Fibroblast of villous mesenchyme (primary cell): ENCODE measurements at places on chromosomes 13 and 19. TPM values are rescaled to one million over a fixed set of nuclear protein-coding genes. Genes with fewer than 3 reads are reported as not detected.

Gene ZNF563
- total RNA-seq: 0.64 and 1.7 TPM in 2 replicates

Gene SH2D3A
- total RNA-seq: under 0.01 TPM in 1 of 2 replicates, not detected in the other

Gene HRC
- under 0.01 TPM in 1 of 2 replicates, not detected in the other for total RNA-seq

DNA sequence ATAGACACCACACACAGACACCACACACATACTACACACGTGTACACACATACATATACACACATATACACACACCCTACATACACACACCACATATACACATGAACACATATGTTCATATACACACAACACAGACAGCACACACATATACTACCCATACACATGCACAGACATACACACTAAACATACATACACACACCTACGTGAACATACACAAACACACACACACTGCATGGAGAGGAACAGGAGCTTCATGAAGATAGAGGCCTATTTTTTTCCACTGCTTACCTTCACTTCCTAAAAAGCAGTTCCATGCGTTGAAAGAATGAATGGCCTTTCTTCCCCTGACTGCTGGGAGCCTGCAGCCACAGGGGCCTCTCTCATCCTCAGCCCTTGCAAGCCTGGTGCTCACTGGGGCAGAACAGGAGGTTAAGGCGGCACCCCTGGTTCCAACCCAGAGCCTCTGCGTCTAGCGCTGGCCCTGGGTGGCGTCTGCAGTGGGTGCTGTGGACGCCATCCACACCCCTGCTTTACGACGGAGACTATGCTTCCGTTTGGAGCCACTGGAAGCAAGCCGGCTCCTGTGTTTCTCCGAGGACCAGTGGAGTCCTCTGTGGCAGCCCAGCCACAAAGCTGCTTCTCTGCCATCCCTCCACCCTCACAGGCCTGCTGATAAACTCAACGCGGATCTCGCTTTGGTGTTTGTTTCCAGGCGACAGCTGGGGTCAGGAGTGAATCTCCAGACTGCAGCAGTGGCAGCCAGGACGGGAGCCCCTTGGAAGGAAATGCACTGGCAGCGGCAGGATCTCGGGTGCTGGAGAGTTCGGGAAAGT, 1.9 kb upstream of the RASA3 start:
- DNase-seq: no peak

DNA sequence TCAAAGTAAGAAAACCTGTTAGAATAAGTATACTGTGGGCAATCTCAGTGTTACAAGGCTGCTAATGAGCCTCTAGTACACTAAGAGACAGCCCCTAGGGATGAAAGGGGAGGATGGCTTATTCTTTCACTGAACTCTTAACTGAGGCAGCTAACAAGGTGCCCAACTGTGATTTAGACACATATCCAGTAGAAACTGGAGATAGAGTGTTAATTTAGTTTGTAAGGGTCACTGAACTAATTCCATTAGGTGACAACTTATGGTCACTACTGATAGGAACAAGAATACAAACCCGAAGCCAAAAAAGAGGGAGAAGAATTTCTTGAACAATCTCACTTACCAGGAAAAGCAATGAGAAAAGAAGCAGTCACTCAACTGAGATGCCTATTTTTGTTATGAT, 1010.6 kb downstream of the PCDH9 start:
- no peak for DNase-seq

DNA sequence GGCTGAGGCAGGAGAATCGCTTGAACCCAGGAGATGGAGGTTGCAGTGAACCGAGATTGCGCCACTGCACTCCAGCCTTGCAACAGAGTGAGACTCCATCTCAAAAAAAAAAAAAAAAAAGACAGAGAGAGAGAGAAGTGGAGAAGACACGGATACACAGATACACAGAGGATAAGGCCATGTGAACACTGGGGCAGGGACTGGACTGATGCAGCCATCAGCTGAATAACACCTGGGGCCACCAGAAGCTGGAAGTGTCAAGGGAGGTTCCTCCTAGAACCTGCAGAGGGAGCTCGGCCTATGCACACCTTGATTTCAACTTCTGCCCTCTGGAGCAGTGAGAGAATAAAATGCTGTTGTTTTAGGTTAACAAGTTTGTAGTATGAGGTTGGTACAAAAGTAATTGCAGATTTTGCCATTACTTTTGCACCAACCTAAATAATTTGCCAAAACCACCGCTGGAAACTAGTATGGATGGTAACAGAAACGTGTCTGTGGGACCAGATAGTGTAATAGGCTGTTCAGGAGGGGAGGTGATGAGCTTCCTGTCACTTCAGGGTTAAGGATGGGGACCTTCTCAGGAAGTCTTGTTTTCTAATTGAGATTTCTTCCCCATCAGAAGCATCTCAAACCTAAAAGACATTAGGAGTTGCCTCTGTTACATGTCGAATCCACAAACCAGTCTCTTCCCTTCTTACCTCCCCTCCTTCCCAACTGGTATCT, 36.4 kb upstream of the IGSF23 start:
- DNase-seq: peak; percentile 26
